Camera-type eye (tissue), 1 donor: ENCODE measurements at places on chromosomes 4 and X. TPM values are rescaled to one million over a fixed set of nuclear protein-coding genes. Genes with fewer than 3 reads are reported as not detected.

Gene CDK16
- 87.1 TPM for total RNA-seq

Gene TMPRSS11D
- 0.71 TPM for total RNA-seq

Gene LRP2BP
- 9.7 TPM for total RNA-seq

Gene APLN
- total RNA-seq, result 2.8 TPM
